Hippocampal formation (tissue), 2 donors: ENCODE measurements at places on chromosomes 2 and 18.
A peak's percentile ranks its signal among the peaks of the same experiment; 100 is the strongest.

DNA sequence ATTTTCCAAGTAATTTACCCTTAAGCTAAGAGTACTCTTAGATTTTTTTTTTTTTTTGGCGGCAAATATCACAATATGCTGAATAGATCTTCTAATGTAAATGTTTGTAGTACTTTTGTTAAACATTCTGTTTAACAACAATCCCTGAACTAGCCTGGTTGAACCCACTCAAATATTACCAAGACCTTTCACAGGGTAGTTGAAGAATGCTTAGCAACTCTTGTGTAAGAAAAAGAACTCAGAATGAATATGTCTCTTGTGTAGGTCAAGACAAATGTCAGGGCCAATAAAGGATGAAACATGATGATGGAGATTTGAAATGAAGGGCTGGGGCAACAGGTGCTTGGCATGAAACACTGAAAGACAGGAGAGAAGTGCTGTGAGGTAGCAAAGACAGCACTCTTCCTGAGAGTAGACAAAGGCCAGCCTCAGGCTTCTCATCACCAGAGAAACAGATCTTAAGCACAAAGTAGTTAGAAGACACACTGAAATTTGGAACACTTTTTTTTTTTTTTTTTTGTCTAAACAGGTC lies 597.3 kb downstream of the ERBB4 start:
- no peak for DNase-seq

- DNase-seq = peak; percentile 28
Observed at GRCh38 chr2:45497355-45497754, 113.7 kb downstream of the SRBD1 start.

GRCh38 chr18:47501946-47502345 lies 250.5 kb upstream of the SKOR2 start:
- DNase-seq = no peak

GRCh38 chr2:127083819-127084503 lies 23.0 kb downstream of the BIN1 start:
- DNase-seq = peak; percentile 58

DNA sequence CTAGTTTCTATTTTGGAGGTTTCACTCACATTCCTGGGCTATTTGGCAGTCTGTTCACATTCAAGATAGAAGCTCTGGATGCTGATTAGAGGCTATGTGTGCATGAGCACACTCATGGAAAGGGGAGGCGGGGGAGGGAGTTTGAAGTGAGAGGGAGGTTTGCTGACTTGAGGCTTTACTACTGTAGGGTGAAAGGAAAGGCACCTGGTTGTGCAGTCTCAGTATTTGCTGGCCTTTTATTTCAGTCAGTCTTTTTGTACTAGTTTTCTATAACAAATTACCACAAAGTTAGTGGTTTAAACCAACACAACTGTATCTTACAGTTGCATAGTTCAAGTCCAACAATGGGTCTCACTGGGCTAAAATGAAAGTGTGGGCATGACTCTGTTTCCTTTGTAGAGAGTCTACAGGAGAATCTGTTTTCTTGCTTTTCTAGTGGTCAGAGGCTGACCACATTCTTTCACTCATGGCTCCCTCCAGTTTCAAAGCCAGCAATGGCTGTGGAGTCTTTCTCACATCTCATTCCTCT lies 47.7 kb upstream of the NR4A2 start:
- no peak for DNase-seq

DNA sequence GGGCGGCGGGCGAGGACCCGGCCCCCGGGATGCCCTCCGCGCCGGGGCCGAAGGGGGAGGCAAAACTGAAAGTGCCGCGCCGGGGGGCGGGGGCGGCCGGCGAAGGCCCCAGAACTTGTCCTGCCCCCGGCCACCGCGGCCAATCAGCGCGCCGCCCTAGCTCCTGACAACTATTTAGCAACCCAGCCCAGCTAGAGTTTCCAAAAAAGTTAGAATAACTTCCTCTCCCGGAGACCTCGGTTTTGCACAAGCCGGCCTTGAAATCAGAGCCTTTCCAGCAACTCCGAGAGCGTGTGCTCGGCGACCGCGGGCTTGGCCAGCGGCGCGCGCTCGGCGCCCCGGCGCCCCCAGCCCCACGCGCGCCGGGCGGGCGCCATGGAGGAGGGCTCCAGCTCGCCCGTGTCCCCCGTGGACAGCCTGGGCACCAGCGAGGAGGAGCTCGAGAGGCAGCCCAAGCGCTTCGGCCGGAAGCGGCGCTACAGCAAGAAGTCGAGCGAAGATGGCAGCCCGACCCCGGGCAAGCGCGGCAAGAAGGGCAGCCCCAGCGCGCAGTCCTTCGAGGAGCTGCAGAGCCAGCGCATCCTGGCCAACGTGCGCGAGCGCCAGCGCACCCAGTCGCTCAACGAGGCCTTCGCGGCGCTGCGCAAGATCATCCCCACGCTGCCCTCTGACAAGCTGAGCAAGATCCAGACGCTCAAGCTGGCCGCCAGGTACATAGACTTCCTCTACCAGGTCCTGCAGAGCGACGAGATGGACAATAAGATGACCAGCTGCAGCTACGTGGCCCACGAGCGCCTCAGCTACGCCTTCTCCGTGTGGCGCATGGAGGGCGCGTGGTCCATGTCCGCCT lies at the start of gene TWIST2:
TWIST2 (plus strand) TSS at position 245 of the 850 bp plus-strand sequence; CDS start at position 376, 131 bp downstream.
- no peak for DNase-seq

- DNase-seq = no peak
Observed at GRCh38 chr18:40431071-40431985, 1523.7 kb upstream of the PIK3C3 start.

DNA sequence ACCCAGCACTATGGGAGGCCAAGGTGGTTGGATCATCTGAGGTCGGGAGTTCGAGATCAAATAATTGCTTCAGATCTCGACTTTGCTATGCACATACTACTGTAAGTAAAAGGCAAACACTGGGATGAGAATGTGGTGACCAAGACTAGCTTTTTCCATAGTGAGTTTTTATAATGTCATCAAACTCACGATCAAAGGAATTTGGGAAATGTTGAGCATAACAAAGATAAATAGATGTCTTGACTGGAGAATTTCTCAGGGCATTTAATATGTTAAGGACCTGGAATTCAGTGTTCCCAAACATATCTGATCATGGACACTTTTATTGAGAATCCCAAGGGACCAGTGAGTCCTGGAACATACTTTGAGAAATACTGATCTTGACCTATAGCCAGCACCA lies 205.6 kb downstream of the ARHGAP15 start:
- no peak for DNase-seq

GRCh38 chr2:21821672-21822227 lies 698.0 kb downstream of the TDRD15 start:
- DNase-seq = no peak

DNA sequence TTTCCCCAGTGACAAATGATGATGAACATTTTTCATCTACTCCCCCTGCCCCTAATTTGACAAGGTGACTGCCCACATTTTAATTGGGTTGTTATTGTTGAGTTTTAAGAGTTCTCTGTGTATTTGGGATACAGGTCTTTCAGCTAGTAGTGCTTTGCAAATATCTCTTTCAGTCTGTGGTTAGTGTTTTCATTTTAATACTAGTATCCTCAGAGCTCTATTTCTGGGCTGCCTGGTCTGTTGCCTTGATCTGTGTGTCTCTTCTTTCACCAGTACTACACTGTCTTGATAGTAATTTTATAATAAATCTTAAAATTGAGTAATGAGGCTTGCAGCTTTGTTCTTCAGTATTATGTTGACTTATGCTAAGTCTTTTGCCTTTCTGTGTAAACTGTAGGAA lies 19.7 kb downstream of the EIF5B start:
- DNase-seq = no peak

DNA sequence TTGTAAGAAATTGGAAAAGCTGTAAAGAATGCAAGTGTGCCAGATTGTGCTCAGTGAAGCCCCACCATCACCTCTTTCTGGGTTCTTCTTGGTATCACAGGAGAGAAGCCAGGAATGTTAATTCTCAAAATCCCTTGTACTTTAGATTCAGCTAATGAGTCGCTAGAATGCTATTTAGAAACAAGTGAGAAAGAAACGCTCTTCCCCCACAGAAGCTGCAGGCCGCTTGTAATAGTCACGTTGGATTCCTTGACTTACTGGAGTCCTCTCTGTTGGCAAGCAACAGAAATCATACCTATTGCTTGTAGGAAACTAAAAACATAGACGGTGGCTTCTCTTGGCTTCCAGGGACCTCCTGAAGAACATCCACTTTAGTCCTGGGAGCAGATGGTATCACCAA lies 375.6 kb upstream of the LRATD1 start:
- DNase-seq = no peak

DNA sequence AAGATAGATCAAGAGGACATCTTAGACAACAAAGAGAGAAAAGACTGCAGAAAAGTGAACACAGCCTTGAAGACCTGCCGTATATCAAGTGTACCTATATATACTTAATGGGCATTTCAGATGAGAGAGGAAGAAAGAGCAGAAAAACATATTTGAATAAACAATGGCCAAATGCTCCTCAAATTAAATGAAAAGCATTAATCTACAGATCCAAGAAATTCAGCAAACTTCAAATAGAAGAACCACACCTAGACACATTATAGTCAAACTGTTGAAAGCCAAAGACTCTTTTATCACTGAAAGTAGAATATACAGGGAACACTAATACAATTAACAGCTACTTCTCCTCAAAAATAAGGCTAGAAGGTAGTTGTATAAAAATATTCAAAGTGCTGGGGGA lies 18.7 kb upstream of the TTL start:
- DNase-seq = no peak

- DNase-seq = no peak
Observed at GRCh38 chr2:222305516-222306392, 7.0 kb upstream of the PAX3 start.

DNA sequence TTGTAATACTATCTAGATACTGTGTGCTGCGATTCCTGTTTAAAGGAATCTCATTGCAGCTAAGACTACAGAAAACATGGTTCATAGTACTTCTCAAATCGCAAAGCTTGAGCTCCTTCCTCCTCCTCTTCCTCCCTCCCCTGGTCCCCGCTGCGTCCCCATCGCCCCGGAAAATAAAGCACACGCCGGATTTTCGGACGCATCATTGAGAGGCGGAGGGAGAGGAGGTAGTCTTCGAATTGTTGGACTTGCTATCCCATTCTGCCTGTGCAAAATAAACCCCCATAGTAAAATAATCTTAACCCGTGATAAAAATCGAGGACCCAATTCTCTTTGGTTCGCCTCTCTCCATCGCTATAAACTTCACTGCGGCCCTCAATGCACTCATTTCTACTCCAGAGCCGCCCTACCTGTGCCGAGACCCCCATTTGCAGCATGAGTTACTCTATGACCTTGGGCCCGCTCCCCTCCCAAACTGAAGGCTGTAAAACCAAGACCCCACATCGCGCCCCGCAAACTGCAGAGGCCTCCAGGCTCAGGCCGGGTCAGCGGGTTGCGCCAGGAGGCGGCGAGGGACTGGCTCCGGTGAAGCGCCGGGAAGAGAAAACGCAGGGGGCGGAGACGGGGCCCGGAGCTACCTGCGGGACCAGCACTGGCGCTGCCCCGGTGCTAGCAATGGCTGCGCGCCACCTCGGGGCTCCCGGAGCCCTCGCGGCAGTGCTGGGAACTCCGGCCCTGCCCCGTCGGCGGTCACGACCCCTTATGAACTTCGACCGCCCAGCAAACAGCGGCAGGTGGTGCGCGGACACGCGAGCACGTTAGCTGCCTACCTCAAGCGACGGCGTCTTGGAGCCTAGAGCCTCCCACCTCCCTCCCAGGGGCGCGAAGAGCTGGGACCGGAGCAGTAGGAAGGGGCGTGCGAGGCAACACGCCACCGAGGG lies 649 bp downstream of the ESCO1 start:
- DNase-seq = peak; percentile 46

DNA sequence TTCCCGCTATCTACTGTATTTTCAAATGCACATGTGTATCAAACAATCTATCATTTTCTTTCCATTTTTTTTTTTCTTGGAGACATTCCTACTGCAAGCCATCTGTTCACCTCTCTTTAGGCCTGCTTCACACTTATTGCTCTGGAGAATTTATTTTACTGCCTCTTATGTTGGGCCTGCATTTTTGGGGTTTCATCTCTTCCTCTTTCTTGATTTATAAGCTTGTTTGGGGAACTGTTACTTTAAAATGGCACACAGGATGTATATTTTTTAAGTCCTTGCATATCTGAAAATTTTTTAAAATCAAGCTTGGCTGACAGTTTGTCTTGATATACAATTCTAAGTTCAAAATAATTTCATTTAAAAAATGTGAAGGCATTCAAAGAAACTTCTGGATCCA lies 3.5 kb upstream of the RAB27B start:
- no peak for DNase-seq

DNA sequence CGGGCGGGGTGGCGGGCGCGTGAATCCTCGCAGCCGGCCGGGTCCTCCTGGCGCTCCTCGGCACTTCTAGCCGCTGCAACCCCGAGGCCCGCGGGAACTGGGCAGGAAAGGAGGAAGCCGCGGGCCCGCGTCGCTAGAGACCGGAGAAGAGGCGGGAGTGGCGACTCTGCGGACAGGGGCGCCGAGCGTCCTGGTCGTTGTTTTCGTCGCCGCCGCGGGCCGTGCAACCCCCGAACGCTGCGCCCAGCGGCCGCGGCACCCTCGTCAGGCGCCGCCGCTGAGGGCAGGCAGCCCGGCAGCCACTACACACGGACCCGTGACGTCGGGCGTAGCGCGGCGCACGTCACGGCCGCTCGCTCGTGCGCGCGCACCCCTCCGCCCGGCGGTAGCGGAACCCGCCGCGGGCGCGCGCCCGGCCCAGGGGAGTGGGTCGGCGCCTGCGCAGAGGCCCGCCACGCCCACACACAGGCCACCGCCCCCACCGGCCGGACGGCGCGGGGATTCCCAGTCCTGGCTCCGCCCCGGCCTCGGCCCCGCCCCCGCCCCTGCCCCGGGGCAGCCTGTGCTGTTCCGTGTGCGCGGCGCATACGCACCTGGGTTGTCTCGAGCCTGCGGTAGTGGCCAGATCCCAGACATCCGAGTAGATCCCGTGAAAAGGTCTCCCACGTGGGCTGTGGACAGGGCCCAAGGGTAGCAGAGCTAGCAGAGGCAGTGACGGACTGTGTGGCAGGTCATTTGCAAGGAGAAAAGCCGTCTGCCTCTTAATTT lies at the start of gene MAP3K2:
MAP3K2 (minus strand) TSS at position 321 of the 768 bp plus-strand sequence. CDS start 44,846 bp downstream, outside the sequence.
- DNase-seq = peak; percentile 84

DNA sequence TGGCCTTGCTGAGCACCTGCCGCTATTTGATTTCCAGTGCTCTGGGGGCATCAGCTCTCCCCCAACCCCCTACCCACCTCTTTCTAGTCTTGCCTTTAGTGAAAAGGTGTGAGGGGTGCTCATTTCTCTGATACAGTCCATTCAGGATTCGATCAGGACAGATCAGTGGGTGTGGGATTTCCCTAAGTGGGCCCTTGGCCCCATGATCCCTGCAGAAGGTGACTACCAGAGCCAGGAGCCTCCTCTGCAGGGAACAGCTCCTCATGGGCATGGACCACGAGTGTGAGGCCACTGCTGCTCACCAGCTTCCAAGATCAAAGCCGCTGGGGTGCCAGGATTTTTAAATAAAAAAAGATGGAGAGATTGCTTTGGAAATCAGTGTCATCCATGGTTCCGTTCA lies 835.2 kb upstream of the ID2 start:
- DNase-seq = no peak

DNA sequence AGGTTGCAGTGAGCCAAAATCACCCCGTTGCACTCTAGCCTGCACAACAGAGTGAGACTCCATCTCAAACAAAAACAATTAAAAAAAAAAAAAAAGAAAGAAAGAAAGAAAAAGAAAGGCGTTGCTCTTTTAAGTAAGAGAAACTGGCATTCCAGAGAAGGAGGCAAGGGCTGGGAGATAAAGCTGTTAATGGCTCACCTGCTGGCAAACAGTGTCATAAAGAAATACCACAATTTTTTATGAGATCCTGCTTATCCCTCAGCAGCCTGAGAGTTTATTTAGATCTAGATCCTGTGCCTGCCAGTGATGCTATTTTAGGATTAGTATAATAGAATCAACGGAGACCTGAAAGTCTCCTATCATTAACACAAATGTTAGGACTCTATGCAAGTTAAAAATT lies 16.3 kb downstream of the SLC19A3 start:
- no peak for DNase-seq

- DNase-seq = no peak
Observed at GRCh38 chr2:231347081-231347480, 48.4 kb upstream of the B3GNT7 start.
